ENCODE measurements at places on chromosomes 5 and 9. TPM values are rescaled to one million over a fixed set of nuclear protein-coding genes. Genes with fewer than 3 reads are reported as not detected.
A peak's percentile ranks its signal among the peaks of the same experiment; 100 is the strongest.

DNA sequence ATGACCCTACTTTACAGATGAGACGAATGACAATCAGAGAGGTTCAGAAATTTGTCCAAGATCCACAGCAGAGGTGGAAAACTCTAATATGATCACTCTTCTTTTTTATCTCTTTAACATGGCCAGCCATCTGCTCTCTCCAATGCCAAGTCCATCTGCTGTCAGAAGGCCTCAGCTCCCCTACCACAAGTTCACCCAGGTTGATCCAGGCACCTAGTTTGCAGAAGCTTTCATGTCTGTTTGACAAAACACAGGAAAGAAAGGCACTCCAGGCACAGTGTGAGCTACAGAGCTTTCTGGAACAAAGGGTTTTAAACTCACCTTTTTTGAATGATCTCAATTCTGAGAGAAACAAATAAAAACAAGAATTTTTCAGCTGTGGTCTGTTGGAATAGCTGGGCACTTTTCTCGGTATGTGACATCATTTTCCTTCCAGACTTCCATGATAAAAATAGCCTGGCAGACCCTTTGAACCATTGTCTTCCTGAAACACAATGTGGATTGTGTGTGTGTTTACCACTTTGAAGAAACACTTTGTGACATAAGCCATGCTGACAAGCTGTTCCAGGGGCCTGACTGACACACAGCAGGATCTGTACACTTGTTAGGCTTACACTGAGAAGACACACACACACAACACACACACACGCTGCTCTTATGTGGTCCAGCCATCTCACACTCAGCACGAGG, 214.3 kb downstream of the AGTPBP1 start:
- no peak for DNase-seq

DNA sequence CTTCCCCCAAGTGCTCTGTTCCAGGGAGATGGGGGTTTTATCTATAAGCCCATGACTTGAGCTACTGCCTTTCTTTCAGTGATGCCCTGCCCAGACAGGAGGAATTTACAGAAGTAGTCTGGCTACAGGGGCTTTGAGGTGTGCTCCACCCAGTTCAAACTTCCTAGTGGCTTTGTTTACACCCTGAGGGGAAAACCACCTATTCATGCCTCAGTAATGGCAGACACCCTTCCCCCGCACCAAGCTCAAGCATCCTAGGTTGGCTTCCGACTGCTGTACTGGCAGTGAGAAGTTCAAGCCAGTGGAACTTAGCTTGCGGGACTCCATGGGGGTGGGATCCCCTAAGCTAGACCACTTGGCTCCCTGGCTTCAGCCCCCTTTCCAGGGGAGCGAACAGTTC, 154.6 kb downstream of the IZUMO3 start:
- DNase-seq = no peak

- DNase-seq = no peak
Observed at GRCh38 chr9:79000230-79001002, 571.3 kb upstream of the TLE4 start.

GRCh38 chr9:105854783-105855724, 160.7 kb downstream of the TMEM38B start:
- no peak for DNase-seq

DNA sequence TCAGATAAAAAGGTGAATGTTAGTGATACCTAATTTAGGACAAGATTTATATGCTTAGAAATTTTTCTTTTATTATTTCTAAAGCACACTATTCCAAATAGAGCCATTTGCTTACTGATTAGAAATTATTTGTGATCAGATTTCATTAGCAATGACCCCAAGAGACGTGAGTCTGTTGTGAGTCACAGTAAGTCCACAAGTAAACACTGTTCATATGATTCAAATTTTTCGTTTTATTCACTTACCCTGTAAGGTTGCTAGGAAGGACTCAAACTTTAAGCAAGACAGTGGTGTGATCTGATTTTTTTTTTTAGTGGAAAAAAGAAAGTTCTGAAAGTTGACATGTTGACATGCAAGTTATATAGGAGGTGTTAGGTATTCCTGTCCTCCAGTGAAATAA, 1.2 kb downstream of the CARD6 start:
- DNase-seq = no peak

GRCh38 chr5:128667152-128667551, 129.1 kb upstream of the FBN2 start:
- DNase-seq = no peak

DNA sequence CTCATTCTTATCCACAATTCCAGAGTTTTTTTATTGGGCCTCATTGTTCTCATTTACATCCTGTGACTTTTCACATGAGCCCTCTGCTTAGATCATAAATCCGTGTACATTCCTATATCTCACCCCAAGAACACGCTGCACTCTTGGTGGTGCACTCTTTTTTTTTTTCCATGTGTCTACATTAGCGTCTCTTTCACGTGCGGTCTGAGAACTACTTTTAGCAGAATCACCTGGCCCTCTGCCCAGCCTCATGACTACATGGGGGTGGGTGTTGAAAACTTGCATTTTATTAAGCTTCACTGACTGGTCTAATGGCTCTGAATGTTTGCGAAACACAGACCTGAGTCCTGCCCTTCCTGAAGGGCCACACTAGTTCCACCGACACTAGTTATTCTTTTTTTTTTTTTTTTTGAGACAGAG, 18.6 kb downstream of the C9orf57 start:
- DNase-seq = peak; percentile 76

DNA sequence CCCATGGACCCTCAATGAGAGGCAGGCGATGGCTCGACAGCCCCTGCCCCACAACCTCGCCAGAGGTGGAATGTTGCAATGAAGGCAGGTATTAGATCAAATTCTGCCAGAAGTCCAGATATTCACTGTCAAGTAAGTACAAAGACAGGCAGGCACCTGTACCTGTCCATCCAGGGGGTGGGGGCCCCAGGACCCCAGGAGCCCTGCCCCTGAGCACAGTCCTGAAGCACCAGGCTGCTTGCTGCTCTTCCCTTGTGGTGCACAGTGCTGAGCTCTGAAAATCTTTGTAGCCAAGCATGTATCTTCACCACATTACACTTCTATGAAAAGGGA, 26.2 kb upstream of the HMCN2 start:
- DNase-seq = no peak

DNA sequence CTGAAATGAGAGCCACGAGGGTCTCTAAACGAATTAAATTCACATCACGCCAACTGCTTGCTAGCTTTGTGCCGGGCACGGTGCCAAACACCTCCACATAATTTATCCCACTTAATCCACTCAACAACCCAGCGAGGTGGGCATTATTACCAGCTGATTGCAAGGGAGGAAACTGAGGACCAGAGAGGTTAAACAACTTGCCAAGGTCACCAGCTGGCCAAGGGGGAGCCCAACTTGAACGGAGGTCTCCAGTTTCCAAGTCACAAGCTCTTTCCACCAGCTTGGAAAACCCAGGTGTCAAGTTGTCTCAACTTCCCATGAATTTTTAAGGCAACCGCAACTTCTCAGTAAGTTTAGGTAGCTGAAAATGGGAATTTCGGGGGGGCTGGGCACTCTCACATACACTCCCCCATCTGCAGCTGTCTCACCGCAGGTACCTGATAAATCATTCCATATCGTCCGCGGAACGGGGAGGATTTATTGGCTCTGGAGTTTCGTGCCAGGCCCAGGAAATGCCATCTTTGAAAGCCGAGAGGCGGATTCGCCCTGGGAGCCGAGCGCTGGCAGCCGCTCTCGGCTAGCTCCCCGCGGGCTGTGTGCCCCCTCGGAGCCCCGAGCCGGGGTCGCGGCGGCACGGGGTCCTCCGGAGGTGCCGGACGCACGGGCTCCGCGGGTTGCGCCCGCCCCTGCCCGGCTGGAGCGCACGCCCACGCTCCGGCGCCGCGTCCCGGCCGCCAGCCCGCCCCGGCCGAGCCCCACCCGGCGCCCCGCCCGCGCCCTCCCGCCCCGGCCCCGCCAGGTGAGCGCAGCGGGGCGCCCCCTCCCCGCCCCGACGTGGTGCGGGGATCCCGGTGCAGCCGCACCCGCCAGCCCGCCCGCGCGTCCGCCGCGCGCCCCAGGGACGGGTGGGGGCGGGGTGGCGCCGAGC, 617 bp downstream of the PTPN3 start:
- DNase-seq = no peak

GRCh38 chr5:83149671-83150070, 72.3 kb downstream of the XRCC4 start:
- DNase-seq = no peak

- no peak for DNase-seq
Observed at GRCh38 chr5:154849791-154850201, 607 bp downstream of the FAXDC2 start.

DNA sequence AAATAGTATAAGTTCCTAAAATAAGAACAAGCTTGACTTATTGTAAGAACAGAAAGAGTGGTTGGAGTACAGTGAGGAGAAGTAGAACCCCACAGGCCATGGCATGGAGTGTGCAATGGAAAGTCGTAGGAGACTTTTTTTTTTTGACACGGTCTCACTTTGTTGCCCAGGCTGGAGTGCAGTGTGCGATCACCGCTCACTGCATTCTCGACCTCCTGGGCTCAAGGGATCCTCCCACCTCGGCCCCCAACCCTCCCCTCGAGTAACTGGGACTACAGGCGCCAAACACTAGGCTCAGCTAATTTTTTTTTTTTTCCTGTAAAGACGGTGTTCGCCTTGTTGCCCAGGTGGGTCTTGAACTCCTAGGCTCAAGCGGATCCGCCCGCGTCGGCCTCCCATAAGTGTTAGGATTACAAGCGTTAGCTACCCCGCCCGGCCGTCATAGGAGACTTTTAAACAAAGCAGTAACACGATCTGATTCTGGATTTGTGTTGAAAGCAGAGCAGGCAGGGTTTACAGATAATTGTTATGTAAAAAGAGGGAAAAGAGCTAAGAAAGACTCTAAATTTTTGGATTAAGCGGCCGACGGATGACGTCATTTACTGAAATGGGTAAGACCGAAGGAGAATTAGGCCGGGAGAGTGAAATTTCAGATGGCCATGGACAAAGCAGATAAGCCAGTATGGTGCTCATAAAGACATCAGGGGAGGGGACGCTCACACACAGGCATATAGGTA, 752 bp downstream of the TSTD2 start:
- DNase-seq = no peak

- no peak for DNase-seq
Observed at GRCh38 chr5:149724130-149724840, 5.8 kb upstream of the PPARGC1B start.

GRCh38 chr5:113495422-113495841, 7.2 kb upstream of the MCC start:
- DNase-seq = no peak

GRCh38 chr5:152990217-152990616, 500.3 kb upstream of the GRIA1 start:
- no peak for DNase-seq

DNA sequence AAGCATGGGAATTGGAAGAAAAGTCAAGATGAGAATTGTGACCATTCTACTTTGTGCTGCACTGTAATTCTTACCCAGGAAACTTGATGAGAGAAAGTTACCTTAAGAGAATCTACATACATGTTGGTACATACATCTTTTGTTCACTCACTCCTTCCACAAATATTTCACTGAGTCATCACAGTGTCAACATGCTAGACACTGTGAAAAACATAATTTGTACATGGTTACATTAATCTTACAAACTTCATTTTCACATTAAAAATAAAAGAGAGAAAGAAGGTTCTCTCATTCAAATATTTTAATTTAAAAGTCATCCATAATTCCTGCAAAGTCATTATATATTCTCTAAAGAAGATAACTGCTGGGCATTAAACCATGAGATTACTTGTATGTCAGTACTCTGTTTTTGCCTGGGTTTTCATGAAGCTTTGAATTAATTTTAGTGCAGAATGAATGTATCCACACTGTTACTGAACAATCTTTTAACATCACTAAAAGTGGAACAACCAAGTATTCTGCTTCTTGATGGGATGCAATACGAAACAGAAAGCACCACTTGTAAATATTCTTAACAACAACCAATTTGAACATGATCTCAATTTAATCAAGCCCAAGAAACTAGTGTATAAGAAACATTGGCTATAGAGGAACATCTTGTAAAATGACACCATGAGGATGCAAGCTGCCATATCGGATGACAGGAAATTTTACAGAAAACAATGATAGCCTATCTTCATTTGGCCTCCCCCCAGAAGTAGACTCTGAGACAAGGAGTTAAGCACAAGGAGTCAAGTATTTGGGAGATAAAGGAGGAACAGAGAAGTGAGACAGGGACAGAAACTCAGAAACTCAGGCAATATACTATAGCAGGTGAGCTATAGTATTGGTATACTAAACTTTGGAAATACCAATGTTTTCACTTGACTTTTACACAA, 28.4 kb downstream of the ERP44 start:
- no peak for DNase-seq

DNA sequence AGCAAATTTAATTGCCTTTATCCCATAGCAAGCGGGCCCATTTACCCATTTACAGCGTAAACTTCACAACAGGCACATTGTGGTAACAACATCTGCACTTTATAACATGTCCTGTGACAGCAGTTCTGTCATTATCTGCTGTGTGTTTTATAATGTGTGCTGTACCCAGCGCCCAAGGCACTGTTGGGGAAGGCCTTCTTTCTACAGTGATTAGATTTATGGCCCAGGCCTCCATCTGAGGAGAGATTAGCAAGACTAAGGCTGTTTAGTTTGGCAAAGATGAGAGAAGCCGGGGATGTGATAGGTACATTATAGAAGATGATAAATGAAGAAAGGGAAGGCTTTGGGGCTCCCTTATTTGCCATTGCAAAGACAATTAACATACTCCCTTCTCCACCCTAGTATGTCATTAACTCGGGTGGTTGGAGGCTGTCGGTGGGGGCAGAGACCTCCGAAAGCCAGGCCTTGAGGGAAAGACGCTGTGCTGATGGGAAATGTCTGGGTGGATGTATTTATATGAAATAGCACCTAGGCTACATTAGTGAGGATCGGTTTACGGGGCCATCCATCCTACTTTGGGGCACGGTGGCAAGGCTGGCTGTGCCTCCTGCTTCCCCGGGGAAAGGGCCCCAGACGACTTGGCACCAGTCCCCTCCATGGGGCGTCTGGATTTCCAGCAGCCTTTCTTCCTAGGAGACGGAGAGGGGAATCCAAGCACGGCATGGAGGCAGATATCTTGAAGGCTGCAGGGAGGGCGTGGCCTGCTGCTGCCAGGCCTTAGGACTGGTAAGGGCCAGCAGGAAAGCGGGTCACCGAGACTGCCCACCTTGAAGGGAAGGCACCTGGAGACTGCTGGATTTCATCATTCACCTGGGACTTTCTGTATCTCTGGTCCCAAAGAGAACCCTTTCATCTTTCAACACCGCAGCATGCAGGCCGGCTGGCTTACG, 64.3 kb upstream of the PTCH1 start:
- DNase-seq = no peak

DNA sequence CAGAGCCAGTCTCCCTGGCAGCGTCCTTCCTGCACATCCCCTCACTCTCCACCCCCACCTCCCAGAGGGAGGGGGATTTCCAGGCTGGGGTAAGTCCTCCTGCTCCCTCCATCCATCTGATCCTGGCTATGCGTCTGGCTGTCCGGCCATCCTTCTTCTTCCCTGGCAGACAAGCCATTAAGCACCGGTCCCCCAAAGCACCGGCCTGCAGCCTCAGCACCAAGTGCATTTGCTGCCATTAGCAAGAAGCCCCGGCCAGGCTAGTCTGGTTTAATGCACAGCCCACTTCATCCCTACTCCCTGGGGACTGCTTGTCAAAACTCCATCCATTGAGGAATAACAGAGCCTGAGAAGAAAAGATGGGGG, 208.7 kb upstream of the IER5L start:
- DNase-seq = no peak

CRHBP gene
- 2.0 TPM for total RNA-seq

PCDHA8 gene
- total RNA-seq = not detected

SMIM33 gene
- not detected for total RNA-seq

MSANTD3 gene
- 12.3 TPM for total RNA-seq

ZNF883 gene
- total RNA-seq = 1.7 TPM

PCDHB9 gene
- total RNA-seq = 1.9 TPM

LCN9 gene
- not detected for total RNA-seq

PCA3 gene
- total RNA-seq = not detected

All from ureter (tissue), 1 donor.